ENCODE measurements at places on chromosomes 3 and 15. TPM values are rescaled to one million over a fixed set of nuclear protein-coding genes. Genes with fewer than 3 reads are reported as not detected.

The FBXO40 gene
- polyA plus RNA-seq: 0.10 TPM

DNA sequence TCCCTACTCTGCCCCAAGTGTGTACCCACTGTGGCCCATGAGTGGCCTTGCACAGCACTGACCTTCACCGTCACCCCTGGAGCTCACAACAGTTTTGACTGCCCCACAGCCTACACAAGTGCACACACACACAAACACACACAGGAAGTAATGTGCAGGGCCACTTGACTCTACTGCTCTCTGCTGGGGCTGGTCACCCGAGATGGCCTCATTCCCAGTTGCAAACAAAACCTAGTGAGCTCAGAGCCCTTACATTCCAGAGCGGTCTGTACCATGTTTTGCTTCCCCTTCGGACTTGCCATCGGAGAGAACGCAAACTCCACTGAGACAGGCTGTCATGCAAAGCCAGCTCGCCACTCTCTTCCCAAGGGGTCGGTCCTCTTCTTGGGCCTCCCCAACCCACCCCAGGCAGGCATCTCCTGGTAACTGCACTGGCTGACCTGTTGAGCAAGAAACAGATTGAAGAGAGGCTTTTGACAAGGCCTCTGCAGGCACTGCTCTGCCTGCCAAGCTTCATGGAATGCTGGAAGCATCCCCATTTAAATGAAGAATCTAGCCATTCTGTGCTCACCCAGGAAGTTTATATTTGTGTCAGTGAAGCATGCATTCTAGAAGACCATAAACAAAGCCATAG, 232.0 kb upstream of the IGF1R start:
- DNase-seq: no peak

DNA sequence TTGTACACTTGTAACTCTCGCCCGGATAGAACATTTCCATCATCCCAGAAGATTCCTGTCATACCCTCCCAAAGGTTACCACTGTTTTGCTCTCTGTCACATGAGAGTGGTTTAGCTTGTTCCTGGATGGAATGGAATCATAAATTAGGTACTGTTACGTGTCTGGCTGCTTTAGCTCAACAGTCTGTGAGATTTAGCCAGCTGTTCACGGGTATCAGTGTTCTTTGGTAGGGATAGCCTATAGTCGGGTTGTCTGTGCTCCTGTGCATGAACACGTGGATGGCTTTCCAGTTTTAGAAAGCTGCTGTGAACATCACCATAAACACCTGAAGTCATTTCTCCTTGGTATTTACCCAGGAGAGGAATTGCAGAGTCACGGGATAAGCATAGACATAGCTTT, 58.2 kb upstream of the NR2C2 start:
- DNase-seq: no peak

The RBPMS2 gene
- polyA plus RNA-seq: 7.6 TPM

DNA sequence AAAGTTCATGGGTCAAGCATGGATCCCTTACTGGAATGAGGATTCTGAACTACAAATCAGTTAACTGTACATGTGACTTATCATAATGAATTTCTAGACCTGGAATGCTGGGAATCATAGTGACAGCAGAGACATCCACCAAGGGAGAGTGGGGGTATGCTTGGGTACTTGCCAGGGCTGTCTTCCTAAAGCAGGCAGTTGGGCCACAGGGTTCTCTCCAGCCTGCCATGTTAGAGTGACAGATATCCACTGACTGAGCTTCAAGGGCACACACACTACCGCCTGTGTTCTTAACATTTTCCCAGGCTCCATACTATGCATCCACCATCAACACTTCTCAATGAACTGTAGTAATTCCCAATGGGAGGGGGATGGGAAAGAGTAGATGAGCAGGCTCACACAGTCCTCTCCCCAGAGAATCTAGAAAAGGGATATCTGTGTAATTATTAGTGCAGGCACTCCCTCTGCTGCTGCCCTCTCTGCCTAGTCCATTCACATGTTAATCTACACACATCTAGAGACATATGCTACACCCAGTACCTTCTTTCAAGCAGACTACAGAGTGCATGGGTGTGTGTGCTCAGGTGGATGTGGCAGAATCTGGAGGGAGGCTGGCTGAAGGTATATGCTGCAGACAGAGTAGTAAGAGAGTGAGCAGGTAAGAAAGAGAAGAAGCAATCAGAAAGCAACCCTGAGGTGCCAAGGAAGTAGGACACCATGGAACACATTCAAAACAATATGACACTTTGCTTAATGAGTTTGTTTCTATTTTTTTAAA, 3.7 kb downstream of the FSTL1 start:
- DNase-seq: no peak

DNA sequence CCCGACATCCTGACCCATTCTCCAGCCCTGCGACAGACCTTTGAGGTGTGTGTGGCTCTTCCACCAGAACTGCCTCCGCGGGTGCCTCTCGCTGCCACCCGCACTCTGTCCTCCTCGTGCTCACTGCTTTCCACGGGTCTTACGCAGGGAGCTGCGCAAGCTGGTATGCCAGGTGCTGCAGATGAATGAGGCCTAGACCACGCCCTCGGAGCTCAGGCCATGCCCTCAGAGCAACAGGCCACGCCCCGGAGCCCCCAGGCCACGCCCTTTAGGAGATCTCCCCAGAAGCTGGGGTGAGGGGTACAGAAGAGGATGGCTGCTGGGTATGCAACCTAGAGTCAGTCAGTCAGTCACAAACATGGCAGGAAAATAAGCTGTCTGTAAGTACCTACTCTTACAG, 300.3 kb downstream of the GABRG3 start:
- DNase-seq: no peak

DNA sequence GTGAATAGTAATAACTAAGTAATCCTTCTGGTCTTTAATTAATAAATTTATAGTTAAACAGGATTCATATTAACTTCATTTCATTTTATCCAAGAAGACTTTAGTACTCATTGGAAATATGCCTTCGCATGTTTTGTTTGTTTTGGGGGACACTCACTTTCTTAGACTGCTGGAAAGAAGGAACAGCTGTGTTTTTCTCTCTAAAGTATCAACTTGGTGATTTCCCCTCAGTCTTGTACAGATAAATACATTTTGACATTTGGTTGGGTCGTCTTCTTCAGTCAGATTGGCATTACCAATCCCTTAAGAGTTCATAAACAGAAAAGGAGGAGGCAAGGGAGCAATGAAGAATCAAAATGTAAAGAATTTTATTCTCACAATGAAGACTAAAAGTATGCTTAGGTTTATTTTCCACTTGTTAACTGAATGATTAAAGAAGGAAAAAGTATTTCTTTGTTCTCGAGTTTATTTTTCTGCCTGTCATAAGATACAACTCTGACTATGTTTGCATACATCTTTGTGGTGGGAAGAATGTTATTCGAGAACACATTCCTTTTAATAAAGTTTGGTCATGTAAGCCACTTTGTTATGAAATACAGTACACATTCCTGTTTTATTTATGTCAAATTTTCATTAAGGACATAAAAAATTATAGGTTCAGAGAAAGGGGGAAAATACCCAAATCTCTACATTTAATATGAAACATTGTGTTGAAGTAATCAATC, 140.2 kb downstream of the GMNC start:
- no peak for DNase-seq

The ADGRG7 gene
- not detected for polyA plus RNA-seq

The C3orf49 gene
- polyA plus RNA-seq: 1.2 TPM

The ZBTB47 gene
- 17.3 TPM for polyA plus RNA-seq

The CSPG4 gene
- polyA plus RNA-seq: 22.6 TPM

- no peak for DNase-seq
These were observed 146.9 kb downstream of the CD47 start for GRCh38 chr3:107943786-107944523.

DNA sequence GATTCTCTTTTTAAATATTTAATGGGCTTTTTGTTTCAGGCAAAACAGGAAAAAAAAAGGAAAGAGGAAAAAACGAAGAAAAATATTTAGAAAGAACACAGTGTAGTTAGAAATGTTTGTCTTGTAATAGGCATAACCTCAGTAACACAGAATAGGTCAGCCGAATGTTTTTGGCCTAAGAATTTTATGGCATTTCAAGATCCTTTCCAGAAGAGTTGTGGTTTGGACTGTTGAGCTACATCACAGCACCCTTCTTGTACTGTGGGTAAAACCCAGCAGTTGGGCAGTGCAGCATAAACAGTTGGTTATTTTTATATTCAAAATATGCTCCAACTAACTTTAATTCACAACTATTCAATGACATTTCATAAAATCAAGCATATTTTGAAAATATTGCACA, 474.4 kb upstream of the AGTR1 start:
- no peak for DNase-seq

The ITIH3 gene
- polyA plus RNA-seq: 2.3 TPM

The ZDHHC23 gene
- polyA plus RNA-seq: 5.2 TPM

The RPL14 gene
- polyA plus RNA-seq: 1,709 TPM

DNA sequence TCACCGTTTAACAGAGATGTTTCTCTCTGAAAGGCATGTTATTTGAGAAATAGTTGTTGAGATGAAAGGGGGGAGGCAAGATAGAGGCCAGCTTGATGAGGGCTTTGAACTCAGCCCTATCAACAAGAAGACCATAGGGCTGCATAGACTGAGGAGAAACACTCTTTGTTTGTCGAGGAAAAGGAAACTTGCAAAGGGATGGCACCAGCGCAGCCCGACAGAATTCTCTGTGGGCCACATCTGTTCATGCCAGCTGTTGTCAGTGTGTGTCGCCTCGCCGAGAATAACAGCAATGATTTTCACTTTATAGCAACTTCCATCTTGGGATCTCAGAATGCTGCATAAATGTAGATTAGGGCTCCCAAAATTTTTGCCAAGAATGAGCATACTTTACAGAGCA, 478.3 kb upstream of the TPRG1 start:
- no peak for DNase-seq

- no peak for DNase-seq
These were observed 48.7 kb downstream of the BSN start for GRCh38 chr3:49602877-49603411.

DNA sequence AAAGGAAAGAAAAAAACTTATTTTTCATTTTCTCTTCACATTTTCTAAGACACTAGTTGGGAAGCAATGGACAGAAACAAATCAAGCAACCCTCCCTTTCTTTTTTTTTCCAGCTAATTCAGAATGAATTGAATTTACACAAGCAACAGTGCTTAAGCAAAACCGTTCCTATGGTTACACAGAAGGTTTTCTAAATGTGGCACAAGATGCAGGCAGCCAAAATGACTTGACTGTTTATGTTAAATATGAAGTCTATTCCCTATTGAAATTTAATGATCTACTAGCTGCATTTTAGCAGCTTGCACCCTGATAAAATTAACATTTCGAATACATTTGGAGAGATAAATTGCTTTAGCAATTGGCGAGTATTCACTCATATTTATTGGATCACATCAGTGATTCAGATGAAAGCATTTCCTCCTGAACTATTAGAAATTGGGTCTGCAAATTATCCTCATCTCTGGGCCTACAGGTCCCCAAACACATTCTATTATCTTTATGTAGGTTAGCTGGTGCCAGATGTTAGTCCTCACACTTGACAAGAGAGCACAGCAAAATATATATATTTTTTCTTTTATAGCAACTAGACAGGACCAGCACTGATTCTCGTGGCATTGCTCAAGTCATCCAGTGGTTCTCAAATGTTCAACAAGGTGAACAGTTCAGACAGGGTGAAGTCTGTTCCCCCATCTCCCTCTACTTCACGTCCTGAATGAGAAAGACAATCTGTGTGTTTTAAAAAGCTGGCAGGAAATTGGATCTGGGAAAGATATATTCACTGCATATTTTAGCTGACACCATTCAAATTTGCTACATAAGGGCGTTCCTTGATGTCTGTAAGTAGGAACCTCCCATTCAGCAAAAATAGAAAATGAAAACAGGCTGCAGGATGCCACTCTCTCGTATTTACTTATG, 463.6 kb upstream of the KCNMB2 start:
- peak; percentile 89 for DNase-seq

- DNase-seq: no peak
These were observed 10.4 kb downstream of the INO80 start for GRCh38 chr15:41105348-41106334.

The CFAP100 gene
- 6.8 TPM for polyA plus RNA-seq

DNA sequence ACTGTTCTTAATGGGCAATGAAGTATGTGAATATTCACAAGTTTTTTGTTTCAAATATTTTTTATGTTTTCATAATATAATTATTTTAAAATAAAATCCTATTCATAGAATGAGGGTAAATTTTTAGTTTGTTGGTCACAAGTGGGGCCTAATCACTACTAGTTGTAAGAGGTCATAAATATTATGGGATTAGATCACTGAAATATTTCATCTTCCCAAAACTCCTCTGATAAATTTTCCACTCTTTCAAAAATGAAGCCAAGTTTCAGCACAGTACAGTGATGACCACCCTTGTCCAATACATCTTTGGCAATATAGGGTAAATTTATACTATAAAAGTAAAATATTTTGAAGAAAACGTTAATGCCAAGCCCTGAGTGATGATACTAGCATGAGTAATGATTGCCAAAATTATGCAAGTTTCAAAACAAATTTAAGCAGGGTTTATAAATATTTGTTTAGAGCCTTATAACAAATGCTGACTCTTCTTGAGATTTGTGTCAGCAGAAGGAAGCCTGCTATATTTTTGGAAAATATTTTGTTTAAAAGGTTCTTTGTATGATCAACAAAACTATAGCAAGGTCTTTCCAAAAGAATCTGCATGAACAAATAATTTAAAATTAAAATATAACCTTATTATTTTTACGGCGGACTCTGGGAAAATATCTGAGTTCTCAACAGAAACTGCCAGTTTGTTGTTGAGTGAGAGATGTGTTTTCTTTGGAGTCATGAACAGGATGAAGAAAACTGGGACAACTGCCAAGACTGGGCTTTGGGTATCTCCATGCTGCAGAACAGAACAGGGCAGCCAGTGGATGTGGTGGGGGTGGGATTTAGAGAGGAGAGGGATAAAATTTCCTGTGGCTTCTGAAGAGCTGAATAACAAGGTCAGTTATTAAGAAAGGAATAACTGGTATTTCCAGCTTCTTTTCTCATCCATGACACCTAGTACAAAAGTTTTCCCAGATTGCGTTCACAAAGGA, 17.9 kb upstream of the TM4SF1 start:
- DNase-seq: no peak

GRCh38 chr3:185024406-185024805, 128.5 kb downstream of the C3orf70 start:
- DNase-seq: no peak

- DNase-seq: no peak
These were observed 54.7 kb downstream of the LRRC28 start for GRCh38 chr15:99305761-99306505.

DNA sequence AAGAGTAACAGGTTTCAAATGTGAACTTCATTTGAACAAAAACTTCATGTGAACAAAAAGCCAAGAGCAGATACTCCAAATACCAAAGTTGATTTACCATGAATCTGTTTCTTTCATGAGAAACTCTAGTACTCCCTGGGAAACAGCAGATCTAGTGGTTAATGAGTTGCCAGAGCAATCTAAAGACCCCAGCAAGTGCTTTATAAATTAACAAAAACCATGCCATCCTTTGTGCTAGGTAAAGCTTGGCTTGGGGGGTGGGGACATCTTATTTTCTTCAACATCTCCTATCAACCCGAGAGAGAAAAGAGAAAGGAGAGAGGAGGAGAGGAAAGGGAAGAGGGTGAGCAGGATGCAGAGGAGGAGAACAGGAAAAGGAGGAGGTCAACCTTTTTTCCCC, 100.7 kb downstream of the TBL1XR1 start:
- no peak for DNase-seq

- DNase-seq: no peak
These were observed 41.7 kb upstream of the ZBTB38 start for GRCh38 chr3:141326626-141327025.

The DAZL gene
- polyA plus RNA-seq: not detected
